Left ventricle myocardium superior (tissue), 1 donor: ENCODE measurements at places on chromosomes 13 and 19.

- no peak for DNase-seq
Observed at GRCh38 chr13:49042476-49042875, 66.8 kb downstream of the FNDC3A start.

GRCh38 chr19:3178377-3178972 lies at the start of gene S1PR4:
Gene S1PR4, plus strand, starts transcription at chr19:3178769. Its CDS starts 24 bp downstream, at chr19:3178793.
- no peak for DNase-seq

- DNase-seq: no peak
Observed at GRCh38 chr13:49667773-49668172, 23.5 kb downstream of the EBPL start.

- DNase-seq: no peak
Observed at GRCh38 chr19:41434450-41434849, 5.3 kb downstream of the DMAC2 start.

- DNase-seq: no peak
Observed at GRCh38 chr13:94339116-94339687, 140.3 kb downstream of the DCT start.

GRCh38 chr19:1104311-1105007 lies 665 bp downstream of the GPX4 start:
- DNase-seq: peak; percentile 87

GRCh38 chr13:98142380-98143156 lies at the start of gene FARP1:
Gene FARP1, plus strand, starts transcription at chr13:98143094. Its CDS starts 70,149 bp downstream, at chr13:98213243.
- DNase-seq: peak; percentile 87

DNA sequence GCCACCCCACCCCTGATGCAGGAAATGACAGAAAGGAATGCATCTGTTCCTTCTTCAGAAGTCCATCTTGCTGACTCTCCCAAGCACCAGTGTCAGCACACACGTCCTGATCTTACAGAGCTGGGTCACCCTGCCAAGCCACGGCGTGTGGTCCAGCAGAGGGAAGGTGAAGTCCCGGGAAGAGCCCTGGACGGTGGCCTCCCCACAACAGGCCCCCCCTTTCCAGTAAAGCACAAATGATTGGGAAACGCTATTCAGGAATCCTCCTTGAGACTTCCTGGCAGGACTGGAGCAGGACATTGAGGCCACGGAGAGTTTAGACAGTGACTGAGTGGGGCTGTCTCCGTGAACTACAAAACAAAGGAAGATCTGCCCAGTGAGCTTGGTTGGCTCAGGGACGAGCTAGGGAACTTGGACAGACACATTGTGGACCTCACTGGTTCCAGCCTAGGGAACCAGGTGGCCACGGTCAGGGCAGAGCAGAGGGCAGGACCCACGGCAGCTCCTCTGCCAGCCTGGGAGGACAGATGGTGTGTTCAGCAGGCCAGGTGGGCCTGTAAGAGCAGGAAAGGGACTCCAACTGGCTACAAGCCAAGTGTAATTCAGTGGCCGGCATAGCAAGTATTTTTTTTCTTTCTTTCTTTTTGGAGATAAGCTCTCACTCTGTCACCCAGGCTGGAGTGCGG lies 41.7 kb downstream of the ELL start:
- peak; percentile 82 for DNase-seq

DNA sequence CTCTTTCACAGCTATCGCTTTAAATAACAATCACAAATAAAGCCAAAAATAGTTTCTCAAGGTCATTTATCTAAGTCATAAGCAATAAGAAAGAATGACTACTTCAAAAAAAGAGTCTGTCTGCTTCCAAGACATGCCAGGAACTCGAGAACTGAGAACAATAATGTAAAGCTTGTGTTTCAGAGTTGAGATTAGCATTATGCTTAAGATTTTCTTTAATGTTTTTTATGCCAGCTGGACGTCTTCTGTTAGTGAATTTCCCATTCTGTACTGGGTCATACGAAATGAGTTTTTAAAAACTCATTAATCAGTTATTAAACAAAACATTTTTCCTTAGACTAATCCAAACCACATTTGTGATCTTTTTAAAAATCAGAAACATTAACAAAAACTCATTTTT lies 3.2 kb upstream of the SPRYD7 start:
- no peak for DNase-seq

GRCh38 chr19:15252398-15253018 lies 20.3 kb upstream of the EPHX3 start:
- DNase-seq: no peak
